Natural killer cell (primary cell): ENCODE measurements at places on chromosomes 4 and X. TPM values are rescaled to one million over a fixed set of nuclear protein-coding genes. Genes with fewer than 3 reads are reported as not detected.

The BTC gene
- total RNA-seq: not detected

The GBA3 gene
- total RNA-seq: not detected

- no peaks in the 10 kb centered on the region for H3K27me3 ChIP-seq
- H3K4me1 ChIP-seq: no peaks in the 10 kb centered on the region
- H3K4me3 ChIP-seq: no peak overlapping the region
- H3K27ac ChIP-seq: no peak overlapping the region
- DNase-seq: no peak
- H3K36me3 ChIP-seq: no peaks in the 10 kb centered on the region
Measured at GRCh38 chr4:91064157-91064853, 937.1 kb downstream of the CCSER1 start.

DNA sequence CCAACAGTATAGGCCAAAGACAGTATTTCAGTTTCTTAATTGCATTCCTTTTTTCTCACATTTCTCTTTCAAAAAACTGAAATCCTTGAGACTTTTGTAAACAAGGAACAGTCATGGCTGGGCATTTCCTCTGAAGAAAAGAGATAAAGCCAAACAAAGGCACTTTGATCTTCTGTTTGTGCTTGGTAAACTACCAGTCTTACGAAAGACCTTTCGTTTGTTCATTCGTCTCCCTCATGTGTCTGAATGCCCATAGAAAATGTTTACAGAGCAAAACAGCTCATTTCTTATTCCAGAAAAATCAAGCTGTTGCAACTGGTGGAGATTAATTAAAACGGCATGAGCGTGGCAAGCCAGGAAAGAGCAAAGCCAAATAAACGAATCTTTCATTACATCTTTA, 178.0 kb downstream of the GASK1B start:
- H3K4me3 ChIP-seq: no peak overlapping the region
- H3K4me1 ChIP-seq: no peaks in the 10 kb centered on the region

DNA sequence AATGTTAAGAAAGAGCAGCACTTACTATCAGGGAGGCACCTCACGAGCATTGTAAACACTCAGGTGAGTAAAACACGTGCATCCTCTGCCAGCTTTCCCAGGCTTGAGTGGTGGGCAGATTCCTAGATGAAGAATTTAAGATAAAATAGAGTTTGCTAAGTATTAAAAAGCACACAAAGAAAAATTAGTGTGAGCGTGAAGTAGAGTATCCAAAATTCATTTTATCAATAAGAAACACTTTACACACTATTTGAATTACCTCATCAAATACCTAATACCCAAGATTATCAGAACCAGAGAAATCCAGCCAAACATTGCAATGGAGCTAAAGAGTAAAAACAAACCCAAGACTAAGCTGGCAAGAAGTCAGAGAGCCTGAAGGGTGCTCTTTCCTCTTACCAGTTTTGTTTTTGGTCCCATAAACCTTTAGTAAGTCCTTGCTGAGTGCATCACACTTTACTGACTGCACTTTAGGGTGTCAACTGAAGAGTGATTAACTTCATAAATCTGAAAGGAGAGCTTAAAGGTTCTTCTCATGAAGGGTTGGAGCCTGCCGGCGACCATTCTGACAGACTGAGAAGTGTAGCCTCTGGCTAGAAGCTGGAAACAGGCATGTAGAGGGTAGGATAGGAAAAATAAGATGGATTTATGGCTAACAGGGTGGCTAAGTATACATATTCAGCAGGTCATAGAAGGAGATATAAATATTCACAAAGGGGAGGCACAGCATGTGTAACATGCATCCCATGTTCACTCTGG, 151.1 kb downstream of the SLC7A11 start:
- peaks cover 3% of the 10 kb centered on the region for H3K27me3 ChIP-seq
- no peaks in the 10 kb centered on the region for H3K36me3 ChIP-seq
- no peak overlapping the region for H3K27ac ChIP-seq
- H3K4me1 ChIP-seq: no peaks in the 10 kb centered on the region
